CD4-positive, alpha-beta memory T cell (primary cell): ENCODE measurements at places on chromosomes 2 and 18. TPM values are rescaled to one million over a fixed set of nuclear protein-coding genes. Genes with fewer than 3 reads are reported as not detected.

The CFC1 gene
- total RNA-seq: not detected

The INHA gene
- not detected for total RNA-seq

The ALPP gene
- total RNA-seq: not detected

The MTCL1 gene
- total RNA-seq: 0.36 TPM
